Glomerular endothelial cell (primary cell): ENCODE measurements at places on chromosomes 11 and 22. TPM values are rescaled to one million over a fixed set of nuclear protein-coding genes. Genes with fewer than 3 reads are reported as not detected.

- DNase-seq = no peak
Observed at GRCh38 chr11:7905961-7906429, 25.1 kb downstream of the OR10A6 start.

DNA sequence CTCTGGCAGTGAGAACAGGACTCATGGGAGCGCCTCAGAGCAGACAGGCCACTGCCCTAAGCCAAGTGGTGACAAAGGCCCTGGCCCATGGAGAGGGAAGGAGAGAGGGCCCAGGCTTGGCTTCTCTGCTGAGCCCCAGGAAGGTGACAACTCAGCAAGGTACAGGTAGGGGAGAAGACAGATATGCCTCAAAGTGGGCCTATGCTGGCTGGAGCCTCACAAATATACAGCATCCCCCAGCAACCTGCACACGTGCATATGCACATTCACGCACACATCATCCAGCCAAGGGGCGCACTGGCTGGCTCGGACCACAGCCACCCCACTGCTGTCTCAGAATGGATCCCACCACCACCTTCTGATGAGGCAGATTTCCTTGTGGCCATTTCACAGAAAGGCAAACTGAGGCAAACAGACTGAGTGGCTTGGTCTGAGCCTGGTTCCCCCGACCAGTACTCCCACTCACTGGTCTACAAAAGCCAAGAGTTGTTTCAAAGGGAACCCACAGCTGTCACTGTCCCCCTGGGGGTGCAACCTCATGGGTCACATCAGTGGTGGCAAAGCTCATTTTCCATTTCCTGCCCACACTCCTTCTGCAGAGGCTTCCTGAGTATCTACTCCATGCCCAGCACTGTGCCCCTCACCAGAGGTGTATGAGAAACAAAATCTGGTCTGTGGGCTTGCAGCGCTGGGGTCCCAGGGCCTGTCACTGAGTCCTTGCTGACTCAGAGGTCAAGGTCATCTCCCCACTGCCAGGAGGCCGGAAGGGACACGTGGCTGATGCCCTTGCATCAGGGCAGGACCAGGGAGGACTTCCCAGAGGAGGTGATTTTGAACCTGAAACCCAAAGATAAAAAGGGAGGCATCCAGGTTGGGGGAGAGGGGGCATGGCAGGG, 67.3 kb upstream of the PRR5 start:
- no peak for DNase-seq

DNA sequence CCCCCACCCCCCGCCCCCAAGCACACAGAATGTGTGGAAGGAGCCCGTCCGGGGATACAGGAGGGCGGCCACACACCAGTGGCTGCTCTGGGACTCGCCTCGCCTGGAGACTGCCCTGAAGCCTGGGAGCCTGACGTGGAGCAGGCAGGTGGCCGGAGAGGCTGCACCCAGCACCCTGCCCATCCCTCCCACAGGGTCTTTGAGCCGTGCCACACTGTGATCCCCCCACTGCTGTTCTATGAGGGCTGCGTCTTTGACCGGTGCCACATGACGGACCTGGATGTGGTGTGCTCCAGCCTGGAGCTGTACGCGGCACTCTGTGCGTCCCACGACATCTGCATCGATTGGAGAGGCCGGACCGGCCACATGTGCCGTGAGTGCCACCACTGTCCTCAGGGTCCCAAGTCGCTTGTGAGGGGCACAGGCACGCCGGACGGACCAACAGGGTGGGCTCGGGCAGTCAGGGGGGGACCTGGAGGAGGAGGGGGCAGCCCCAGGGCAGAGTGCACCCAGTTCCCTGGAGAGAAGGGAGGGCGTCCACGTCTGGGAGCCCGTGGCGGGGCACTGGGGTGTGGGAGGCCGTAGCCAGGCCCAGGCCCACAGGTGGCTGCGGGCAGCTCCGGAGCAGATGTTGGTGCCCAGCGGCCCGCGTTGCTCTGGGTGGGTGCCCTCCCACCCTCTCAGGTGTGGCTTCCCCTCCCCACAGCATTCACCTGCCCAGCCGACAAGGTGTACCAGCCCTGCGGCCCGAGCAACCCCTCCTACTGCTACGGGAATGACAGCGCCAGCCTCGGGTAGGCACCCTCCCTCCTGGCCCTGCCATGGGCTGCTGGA, 27.0 kb upstream of the MUC5B start:
- no peak for DNase-seq

DNA sequence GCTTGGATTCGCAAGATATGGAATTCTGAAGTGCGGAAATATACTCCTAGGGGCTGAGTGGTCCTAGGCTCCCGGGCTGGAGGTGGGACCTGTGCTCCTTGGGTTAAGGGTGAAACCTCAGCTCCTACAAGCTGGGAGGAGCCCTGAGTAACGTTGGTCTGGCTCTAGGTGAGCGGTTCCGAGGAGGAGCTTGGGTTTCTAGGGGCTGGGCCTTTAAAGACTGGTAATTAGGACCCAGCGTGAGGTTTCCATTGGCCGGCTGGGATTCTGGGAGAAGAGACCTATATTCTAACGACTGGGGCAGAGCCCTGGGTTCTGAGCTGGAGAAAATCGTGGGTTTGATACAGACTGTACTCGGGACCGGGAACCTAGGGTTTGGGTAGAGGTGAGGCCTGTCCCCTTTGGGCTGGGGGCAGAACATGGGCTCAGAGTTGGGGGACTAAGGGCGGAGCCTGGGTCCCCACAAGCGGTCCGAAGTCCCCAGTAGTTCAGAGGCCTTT, 882 bp upstream of the MAP4K2 start:
- DNase-seq = no peak

- no peak for DNase-seq
Observed at GRCh38 chr11:9601037-9601875, 27.8 kb downstream of the WEE1 start.

DNA sequence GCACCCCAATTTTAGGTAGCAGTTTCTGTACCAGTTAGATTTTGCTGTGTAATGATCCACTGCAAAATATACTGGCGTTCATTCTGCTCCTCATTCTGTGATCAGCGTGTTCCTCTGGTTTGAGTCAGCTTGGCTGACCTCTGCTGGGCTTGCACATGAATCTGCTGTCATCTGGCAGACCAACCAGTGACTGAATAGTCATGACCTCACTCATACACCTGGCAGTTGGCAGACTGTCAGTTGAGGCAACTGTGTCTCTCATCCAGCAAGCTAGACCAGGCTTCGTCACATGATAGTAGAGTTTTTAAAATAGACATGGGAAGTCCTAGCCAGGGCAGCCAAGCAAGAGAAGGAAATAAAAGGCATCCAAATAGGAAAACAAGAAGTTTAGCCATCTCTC, 316.3 kb upstream of the LARGE1 start:
- DNase-seq = no peak

GRCh38 chr22:24728790-24729637, 45.5 kb downstream of the PIWIL3 start:
- DNase-seq = no peak

- no peak for DNase-seq
Observed at GRCh38 chr11:132639986-132640385, 892.3 kb downstream of the OPCML start.

DNA sequence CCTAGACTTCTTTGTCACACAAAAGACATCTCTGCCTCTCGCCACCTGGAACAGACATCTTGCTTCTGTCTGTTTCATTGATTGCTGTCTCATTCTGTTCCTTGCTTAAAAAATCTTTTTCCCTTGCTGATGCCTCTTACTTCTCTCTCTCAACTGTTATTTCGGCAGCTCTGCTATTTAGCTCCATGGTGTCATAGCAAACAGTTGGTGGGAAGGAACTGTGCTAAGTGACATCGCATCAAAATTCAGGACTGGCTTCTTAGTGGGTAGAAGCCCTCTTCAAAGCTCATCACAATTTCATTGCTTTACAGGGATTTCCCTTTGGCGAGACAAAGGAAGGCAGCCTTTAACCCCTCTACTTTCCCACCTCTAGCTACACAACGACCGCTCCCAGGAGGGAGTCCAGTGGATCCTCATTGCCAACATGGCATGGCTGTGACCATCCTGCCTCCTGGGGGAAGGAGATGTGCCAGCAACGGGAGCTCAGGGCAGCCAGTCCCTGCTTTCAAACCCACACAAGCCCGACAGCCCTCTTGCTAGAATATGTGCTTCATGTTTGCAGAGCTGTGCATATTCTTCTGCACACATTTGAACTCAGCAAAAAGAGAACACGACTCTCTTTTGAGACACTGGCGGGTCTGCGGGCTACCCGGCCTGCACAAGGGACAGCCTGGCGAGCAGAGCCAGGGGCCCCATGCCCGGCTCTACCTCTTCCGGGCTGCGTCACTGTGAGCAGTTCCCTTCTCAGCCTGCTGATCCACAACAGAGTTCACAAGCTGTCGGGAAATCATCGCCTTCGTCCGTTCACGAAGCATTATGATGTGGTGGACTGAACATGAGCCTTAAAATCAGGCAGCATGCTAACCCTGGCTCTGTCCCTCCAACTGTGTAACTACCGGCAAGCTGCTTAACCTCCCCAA, 51.1 kb upstream of the JAM3 start:
- no peak for DNase-seq

- no peak for DNase-seq
Observed at GRCh38 chr11:123194337-123195187, 486 bp downstream of the CLMP start.

- no peak for DNase-seq
Observed at GRCh38 chr11:27293515-27294417, 69.2 kb downstream of the CCDC34 start.

- no peak for DNase-seq
Observed at GRCh38 chr11:106391771-106392420, 314.4 kb downstream of the AASDHPPT start.

- no peak for DNase-seq
Observed at GRCh38 chr22:32416556-32417085, 4.6 kb upstream of the RTCB start.

DNA sequence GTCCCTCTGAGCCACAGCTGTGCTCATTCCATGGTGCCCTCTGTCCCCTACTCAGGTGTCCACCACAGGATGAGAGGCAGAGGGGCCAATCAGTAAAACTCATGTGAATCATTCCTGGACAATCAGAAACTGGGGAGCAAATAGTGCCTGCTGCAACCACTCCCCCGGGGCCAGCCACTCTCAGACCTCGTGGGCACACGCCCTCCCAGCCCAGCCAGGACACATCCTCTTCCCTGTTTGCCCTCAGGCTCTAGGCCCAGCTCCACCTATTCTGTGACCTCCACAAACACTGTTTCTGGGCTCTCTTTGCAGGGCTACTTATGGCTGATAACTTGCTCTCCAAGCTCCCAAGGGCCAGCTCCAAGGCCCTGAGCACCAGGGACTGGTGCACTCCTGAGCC, 14.0 kb upstream of the KCTD14 start:
- no peak for DNase-seq

- no peak for DNase-seq
Observed at GRCh38 chr22:43293259-43293654, 49.9 kb downstream of the SCUBE1 start.

- no peak for DNase-seq
Observed at GRCh38 chr11:61985869-61986268, 18.4 kb upstream of the FTH1 start.

The DEUP1 gene
- not detected in 2 replicates for total RNA-seq

The RTN4R gene
- 1.8 and 2.7 TPM in 2 replicates for total RNA-seq

The DNAJB7 gene
- not detected in 2 replicates for total RNA-seq

The PATE4 gene
- not detected in 2 replicates for total RNA-seq
